Stimulated activated CD4-positive, alpha-beta T cell treated with anti-CD3 and anti-CD28 coated beads, Interleukin-4, amount 100 ng/mL, for 48 hours (primary cell): ENCODE measurements at places on chromosomes 11 and 22.
A peak's percentile ranks its signal among the peaks of the same experiment; 100 is the strongest.

GRCh38 chr11:61041755-61042518 is 60.4 kb upstream of the CD5 start:
- peak; percentile 59 for DNase-seq

DNA sequence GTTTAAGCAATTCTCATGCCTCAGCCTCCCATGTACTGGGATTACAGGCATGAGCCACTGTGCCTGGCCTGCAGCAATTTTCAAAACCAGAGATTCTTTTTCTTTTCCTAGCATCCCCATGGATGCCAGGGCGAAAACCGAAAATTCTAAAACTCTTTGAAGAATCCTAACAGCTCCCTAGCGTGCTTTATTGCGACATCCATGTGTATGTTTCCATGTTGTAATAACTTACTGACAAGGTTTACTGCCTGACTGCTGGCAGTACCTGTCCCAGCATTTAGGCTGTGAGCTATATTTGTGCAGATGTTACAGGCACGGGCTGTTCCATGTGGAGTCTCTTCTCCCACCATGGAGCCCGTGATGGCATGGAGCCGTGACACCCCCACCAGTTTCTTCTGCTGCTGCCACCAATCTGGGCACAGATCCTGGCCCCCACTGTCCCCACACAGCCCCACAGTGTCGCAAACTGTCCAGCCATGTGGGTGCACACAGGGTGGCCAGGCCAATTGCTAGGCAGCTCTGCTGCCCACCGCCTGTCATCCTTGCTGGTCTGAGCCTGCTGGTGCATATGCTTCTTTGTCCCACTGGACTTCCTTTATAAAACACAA is 7.1 kb upstream of the TAB1 start:
- no peak for DNase-seq

DNA sequence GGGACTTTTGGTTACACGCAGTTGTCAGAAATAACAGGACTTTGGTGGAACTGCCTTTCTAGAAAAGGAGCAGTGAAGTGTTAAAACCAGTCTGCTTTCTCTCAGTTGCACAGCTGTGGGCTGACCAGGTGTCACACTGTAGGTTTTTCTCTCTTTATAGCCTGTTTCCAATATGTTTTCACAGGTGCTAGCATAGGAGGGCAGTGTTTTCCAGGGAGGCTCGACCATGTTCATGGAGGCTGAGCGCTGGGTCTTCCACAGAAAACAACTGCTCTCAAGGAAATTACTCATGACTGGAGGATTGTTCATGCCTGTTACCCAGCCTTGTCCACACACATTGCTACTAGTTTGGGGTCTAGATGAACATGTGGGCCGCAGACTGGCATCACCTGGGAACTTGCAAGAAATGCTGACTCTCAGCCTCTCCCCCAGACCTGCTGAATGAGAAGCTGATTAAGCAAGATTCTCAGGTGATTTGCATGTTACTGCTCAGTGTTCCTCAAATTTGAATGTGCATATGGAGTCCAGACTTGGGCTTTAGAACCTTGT is 157.7 kb downstream of the MAML2 start:
- DNase-seq = no peak

DNA sequence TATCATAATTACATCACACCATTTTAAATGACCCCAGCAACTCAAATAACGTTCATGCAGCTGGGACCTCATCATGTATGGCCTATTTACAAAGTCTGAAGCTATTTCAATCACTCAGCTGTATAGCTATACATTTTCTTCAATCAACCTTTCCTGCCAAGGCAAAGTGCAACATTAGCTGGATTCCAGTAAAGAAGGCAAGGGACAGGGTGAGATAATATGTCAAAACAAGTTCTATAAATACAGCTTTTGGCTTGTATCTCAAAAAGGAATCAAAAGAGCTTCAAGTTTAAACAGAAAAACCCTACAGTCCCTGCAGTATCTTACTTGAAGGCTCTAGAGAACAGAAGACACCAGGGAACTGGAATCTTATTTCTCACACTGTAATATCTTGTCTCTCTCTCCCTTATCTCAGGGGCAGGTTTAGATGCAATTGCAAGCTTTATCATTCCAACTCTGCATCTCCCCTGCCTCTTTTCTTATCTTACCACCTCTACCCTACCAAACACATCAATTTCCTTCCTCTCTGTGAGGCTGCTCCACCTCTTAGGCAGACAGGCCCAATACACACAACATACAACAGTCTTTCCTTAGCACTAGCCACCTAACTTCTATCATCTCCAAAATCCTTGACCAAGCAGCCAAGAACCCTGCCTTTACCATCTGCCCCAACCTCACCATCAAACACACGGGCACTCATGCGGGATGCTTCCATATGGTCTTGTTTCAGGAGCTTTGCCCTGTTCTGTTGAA is 34.5 kb downstream of the CELF1 start:
- no peak for DNase-seq

GRCh38 chr22:49948116-49948957 is 12.2 kb upstream of the PIM3 start:
- DNase-seq = no peak

- DNase-seq = no peak
These were observed 286.9 kb downstream of the CNTN5 start for GRCh38 chr11:99307510-99308088.

GRCh38 chr22:46073683-46074504 is 76.4 kb upstream of the PPARA start:
- no peak for DNase-seq

- no peak for DNase-seq
These were observed 6.3 kb downstream of the NXPE2 start for GRCh38 chr11:114684636-114685035.
